Ecto neural progenitor cell (in vitro differentiated cells): ENCODE measurements at places on chromosomes 3 and 15.

DNA sequence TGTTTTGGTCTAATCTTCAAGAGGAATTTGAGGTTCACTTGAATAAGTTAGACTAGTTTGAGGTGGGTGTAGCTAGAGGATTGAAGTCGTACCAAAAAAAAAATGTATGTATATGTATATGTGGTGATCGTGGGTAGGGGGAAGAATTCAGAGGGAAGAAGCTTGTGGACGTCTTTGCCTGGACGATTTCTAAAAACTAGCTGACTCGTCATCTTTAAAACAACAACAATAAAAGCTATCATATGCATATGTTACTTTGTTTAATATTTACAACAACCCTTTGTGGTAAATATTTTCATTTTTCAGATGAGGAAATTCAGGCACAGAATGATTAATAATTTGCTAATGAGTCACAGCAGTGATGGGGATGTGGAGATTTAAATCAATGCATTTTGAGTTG is 18.1 kb downstream of the RNF111 start:
- DNase-seq: no peak

DNA sequence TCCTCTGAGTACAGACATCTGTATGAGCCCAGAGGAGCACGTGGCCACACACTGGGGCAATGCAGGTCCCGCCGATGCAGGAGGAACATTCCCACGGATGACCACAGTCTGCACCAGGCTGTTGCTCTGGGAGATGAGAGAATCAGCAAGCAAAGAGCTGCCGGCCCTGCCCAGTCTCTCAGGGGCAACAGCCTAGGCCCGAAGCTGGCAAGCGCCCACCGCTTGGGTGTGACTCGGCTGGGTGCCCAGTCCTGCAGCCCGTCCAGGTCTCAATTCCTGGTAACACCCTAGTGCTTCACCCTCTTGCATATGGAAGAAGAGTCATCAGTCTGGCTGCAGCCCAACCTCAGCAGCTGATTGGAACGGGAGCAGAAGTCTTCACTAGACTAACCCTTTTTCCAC is 153.7 kb upstream of the HES1 start:
- no peak for DNase-seq

DNA sequence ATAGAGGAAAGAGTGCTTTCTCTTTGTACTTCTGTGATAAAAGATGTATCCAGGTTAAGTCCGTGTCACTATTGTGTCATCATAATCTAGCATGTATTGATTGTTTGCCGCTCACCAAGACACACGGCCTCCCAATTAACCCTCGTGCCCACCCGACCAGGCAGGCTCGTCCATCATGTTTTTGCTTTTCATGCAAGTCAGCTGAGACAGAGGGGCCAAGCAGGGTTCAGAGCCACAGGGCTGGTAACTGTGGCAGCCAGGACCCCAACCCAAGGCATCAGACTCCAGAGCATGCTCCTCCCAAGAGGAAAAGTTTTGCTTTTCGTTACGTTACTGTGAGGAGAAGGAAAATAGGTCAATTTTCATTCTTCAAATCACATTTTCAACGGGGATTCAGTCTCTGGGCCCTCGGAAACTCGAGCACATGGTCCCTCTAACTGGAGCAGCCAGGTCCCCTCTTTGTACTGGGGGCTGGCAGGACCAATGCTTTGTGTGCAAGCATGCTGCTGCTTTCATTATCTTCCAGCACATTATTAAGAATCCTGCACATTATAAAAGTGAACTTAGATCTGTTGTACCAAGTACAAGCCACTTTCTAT is 161.1 kb upstream of the TOPAZ1 start:
- DNase-seq: no peak

DNA sequence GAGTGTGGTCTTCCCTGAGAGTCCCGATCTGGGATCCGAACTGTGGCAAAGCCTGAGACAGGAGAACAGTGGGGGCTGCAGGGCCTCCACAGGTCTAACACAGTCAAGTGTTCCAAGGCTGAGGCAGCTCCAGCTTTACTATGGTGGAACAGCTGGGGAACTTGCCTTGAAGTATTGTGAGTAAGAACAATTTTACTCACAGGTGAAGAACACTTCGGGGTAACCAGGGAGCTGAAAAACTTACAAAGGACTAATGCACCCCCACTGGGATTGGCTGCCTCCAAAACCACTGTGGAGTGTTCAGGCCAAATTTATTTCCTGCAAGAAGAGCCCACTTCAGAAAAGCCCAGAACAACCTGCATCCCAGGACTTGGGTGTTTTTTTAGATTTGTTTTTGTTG is 25.4 kb downstream of the ZIC4 start:
- peak; percentile 48 for DNase-seq

DNA sequence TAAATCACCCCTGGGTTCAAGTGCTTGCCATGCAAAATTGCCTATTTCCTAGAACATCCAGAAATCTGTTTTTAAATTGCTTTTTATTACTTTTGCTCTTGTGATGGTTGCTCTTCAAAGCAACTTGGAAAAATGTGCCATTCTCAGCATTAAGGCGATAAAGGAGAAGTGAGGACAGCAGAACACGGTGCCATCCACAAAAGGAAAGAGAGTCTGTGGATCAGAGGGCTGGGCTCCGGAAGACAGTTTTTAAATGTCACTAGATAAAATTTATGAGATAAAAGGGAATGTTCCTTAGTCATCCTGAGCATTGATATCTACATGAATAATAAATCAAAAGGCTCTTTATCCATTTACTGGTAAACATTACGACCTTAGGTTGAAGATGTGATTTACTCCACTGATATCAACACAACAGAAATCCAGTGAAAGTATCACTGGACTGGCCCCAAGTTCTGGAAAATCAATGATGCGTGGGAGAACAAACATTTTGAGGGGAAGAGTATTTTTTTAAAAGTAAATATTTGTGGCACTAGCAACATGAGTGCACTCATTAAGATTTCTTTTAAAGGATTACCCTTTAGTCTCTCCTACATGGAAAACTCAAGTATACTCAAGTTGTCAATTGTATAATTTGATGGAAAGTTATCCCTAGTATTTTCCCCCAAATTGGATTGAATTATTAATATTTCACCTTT is 554.7 kb downstream of the FHIT start:
- no peak for DNase-seq
